ENCODE measurements at places on chromosomes 13 and 19.

DNA sequence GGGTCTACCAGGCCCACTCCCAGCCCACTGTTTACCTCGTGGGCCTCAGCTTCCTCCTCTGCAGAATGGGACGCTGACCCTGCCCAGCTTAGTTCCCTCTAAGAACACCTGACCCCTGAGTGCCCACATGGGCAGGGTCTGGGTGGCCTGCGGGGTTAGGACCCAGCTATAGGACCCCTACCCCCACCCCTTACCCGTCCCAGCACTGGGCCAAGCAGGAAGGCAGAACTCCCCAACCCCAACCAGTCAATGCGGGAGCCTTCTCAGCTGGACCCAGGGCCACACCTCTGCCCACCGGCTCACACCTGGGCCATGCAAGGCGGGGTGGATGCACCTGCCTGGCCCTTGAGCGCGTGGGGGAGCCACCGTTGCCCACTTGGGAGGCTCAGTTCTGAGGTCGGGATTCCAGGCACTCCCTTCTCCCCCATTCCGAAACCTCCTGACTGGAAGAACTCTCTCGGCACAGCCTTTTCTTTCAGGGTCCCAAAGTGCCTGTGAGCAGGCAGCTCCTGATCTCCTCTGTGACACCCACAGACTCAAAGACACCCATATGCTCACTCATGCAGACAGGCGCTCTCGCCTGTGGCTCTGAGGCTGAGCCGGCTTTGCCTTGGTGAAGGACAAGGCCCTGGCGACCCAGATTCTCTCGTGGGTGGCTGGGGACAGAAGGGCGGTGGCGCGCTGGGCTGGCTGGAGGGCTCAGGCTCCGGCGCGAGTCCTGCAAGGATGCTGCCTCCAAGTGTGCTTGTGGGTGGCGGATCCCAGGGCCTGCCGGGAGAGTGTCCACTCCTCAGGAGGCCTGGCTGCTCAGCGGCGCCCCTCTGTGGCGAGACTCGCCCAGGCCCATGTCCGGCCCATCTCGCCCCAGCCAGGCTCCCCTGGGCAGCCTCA lies 27.9 kb upstream of the PARP4 start:
- DNase-seq: no peak

DNA sequence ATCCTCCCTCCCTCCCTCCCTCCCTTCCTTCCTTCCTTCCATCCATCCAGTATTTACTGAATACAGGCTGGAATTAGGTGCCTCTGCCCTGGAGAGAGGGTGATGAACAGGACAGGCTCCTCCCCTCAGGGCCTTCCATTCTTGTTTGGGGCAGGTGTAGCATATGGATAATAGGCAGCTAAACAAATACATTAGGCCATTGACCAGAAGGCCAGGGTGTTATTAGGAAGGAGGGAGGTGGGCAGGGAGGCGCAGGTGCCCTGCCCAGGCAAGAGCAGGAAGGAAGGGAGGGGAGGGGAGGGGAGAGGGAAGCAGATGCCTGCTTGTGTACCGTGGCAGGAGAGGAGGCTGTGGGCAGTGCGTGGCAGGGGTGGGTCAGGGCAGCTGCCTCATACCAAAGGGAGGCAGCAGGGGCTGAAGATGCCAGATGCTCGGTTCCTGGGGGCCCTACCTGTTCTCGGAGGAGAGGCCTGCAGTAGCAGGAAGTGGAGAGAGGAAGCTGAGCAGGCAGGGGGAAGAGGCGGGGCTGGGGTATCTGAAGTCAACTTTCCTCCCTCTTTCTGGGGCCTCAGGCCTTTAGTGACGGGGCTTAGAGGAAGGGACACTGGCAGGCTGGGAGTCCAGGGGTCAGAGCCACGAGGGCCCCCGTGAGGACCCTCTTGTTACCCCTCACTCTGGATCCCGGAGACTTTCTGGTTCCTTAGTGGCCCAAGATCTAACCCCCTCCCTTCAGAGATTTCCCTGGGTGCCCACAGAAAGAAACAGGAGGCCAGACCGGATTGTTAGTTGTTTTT lies at the start of gene RINL:
Gene RINL, minus strand, starts transcription at position 495 of the 794 bp plus-strand sequence. CDS start 1,533 bp downstream, outside the sequence.
- peak; percentile 50 for DNase-seq

DNA sequence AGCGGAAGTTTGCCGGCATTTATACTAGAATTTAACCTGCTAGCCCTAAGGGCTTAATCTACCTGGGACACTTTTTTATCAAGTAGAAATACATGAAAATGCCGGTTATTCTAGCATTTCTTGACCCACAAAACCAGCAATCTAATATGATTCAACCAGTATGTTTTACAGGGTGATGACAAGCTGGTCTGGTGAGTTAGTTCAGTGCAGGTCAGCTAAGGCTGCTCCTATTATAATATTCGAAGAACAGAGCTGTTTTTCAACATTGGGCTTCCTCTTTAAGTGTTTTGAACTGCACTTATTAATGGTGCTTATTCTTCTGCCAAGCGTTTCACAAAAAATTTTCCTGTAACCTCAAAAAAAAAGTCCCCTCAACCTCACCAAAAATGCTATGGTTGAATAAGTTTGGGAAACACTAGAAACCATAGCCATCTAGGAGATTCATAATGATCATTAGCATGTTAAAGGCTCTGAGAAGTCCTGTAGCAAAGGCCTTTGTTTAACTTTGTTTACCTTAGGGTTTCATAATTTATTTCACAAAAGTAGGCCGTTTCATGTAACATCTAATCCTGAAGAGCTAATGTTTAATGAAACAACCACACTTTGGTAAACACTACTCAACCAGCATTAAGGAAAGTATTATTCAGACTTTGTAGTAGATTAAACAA lies 526.6 kb downstream of the KLF12 start:
- DNase-seq: no peak

- no peak for DNase-seq
Measured at GRCh38 chr13:43388282-43389034, 365.1 kb downstream of the DNAJC15 start.

DNA sequence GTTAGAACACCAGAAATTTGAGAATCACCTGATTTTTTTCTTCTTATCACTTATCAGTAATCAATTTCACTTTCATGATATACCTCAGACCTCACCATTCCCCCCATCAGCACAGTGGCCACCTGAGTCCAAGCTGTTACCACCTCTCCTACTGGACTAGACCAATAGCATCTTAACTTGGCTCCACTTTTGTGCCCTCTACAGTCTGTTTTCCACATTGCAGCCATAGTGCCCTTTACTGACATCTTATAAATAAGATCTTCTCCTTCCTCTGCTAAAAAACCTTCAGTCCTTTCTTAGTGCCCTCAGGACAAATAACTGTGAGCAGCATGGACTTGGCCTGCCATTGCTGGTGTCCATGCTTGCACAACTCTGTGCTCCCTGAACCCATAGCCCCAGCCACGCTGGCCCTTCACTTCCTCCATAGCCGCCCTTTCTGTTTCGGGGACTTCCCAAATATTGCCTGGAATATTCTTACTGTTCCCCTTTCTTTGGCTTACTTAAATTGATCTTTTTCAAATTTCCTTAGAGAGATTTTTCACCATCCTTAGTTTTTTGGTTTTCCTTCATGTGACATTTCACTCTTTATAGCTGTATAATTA lies 380.8 kb downstream of the LMO7 start:
- DNase-seq: no peak

GRCh38 chr19:10568062-10568825 lies 535 bp downstream of the CDKN2D start:
- peak; percentile 51 for DNase-seq

- no peak for DNase-seq
Measured at GRCh38 chr13:46622630-46623256, 69.8 kb downstream of the LRCH1 start.

DNA sequence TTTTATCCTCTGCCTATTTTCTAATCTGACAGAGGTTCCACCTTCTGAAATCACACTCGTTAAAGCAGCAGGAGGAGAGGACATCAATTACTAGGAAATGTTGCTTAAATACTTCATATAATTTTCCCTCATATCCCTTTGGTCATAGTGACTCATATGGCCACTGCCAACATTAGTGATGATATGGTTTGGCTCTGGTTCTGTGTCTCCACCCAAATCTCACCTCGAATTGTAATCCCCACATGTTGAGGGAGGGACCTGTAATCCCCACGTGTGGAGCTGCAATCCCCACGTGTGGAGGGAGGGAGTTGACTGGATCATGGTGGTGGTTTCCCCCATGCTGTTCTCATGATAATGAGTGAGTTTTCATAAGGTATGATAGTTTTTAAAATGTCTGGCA lies 618.4 kb upstream of the SLITRK5 start:
- no peak for DNase-seq

DNA sequence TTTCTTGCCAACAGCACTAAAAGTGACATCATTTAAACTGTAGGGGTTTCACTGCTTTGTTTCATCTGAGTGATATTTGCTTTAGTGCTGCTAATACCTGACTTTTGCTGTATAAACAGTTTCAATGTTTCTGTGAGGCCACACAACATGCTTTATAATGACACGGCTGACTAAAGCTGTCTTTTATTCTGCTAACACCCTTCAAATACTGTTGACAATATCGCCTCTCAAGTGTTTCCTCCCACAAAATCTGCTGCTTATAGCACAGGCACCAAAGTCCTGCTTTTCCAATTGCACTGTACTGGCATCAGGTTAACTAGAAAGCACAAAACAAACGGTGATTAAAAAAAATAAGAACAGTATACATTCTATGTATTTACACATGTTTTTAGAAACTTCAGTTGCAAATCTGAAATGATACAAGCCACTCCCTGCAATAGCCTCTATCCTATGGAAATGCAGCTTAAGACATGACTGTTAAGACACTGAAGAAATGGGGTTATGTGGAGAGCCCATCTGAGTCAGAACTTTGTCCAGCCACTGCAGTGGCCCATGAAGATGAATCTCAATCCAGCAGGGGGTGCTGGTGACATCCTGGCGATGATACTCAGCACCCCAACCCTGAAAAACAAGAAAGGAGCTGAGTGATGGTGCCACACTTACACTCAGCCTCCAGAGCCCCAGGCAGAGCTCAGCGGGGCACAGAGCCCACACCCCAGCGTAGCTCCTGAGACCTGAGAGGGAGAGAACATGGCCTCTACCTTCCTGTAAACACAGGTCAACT lies 29.4 kb downstream of the RFXAP start:
- no peak for DNase-seq

DNA sequence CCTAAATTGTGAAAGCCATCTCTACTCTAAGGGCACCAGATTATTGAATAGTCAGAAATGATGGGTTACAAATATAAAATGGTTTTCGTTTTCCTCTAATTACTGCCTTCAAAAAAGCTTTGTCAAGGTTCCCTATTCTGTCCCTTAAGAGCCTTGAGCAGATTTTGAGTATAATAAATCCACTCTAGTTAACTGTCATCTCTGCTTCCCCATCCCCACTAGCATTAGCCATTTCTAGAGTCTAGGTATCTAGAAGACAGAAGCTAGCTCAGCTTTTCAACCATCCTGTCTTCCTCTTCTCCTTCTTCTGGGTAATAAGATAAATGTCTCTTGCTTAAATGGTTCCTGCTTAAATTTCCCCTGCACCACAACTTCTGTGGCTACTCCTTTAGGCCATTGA lies 290.4 kb downstream of the DACH1 start:
- no peak for DNase-seq

DNA sequence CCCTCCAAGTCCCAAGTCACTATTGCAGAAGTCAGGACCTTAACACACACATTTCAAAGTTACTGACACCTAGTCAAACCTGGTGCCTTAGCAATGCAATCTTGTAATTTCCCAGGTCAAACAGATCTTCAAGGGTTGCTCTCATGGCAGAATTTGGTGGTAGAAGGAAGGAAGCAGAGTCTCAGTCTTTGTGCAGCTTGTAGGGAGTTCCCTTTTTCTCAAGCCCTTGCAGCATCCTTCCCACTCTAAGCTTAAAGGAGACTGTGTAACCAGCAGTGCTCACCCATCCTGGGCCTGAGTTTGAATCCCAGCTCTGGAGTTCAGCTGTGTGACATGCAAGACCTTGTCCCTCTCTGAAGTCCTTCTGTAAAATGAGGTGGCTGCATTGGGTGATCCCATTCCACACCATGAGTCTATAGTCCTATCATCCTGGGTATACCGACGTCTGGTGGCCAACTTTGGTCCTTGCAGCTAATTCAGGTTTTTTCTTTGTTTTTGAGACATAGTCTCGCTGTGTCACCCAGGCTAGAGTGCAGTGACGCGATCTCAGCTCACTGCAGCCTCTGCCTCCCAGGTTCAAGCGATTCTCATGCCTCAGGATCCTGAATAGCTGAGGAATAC lies 9.8 kb downstream of the SIGLEC10 start:
- no peak for DNase-seq

GRCh38 chr13:110512198-110512740 lies 49.3 kb downstream of the RAB20 start:
- no peak for DNase-seq

DNA sequence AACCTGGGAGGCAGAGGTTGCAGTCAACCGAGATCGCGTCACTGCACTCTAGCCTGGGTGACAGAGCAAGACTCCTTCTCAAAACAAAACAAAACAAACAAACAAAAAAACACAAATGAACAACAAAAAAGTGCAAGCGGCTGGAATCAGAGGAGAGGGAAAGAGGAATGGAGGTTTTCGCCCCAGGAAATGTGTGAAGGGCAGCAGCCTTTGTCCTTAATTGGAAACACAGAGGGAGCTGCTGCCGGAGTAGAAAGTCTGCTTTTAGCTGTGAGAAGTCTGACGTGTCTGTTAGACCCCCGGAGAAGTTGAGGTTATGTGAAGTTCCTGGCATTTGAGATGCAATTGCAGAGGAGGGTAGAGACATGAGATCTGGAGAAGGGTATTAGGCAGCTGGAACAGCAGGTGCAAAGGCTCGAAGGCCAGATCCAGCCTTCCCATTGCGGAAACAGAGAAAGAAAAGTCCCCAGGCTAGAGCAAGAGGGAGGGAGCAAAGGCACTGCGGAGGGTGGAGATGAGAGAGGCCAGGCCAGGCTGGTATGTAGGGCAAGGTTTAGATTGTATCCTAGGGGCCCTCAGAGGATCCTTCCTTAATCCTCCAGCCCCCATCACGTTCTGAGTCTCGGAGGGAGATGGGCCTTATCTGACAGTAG lies 473 bp downstream of the TMIGD2 start:
- DNase-seq: no peak
